IPS-NIHi11 (cell line): ENCODE measurements at places on chromosomes 6 and 20.

DNA sequence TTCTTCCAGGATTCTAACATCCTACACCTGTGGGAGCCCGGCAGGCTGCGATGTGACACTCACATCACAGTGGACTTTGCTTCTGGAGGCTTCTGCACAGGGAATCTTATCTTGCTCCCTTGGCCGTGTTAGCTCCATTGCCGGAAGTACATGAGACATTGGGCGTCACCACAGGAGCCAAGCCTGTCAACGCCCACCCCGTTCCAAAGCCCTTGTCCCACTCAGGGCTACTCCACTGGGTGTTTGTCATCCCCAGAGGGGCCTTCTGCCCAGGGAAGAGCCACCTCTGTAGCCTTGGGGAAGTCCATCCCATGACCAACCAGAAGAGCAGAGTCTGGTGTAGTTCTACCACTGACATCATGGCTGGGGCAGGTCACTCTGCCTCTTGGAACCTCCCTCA, 1.7 kb downstream of the RAB44 start:
- no peak for DNase-seq

- DNase-seq, result peak; percentile 60
These were observed 396.5 kb downstream of the RNGTT start for GRCh38 chr6:88566746-88567534.

DNA sequence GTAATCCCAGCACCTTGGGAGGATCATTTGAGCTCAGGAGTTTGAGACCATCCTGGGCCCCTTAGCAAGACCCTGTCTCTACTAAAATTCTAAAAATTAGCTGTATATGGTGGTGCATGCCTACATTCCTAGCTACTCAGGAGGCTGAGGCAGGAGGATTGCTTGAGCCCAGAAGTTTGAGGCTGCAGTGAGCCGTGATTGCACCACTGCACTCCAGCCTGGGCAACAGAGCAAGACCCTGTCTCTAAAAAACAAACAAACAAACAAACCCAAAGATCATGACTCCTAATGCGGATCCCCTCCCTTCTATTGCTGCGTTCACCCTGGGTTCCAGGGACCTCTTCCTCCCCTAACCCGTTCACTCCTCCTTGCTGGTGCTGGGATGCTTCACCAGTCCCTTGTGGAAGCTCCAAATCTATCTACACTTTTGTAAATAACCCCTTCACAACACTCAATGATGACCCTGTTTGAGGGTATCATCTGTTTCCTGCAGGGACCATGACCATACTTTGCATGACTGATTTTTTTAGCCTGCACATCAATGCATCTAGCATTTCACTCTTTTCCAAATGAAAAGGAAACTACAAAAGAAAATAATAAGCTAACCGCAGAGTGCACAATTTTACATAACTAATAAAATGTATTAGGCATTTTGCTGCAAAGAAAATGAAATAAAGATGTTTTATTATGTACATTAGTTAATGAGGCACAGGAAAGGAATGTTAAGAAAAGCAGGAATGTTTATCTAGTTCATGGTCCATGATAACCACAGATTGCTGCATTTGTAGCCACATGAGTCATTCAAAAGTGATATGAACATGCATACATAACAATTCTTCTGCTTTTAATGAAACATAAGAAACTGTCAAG, 30.5 kb upstream of the IPCEF1 start:
- no peak for DNase-seq

DNA sequence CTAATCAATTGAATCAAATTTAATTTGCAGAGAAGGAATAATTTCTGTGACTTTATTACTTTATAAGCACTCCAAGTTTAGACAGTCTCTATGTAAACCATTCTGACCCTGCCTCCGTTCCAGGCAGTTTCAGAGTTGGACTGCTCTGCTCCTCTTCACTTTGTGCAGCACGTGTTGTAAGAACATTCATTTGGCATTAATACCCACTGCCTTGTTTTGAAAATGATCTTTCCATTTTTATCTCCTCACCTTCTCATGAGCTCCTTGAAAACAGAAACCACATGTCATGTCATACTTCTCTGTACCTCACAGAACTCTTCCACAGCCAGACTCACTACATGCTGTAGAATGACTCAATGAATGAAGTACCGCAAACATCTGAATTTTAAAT, 25.5 kb downstream of the SLC22A1 start:
- DNase-seq, result no peak

GRCh38 chr6:119830494-119831295, 481.1 kb upstream of the MAN1A1 start:
- no peak for DNase-seq
